ENCODE measurements at places on chromosomes 6 and 20. TPM values are rescaled to one million over a fixed set of nuclear protein-coding genes. Genes with fewer than 3 reads are reported as not detected.

GRCh38 chr6:166397849-166398248 lies 15.1 kb upstream of the MPC1 start:
- H3K27ac ChIP-seq = no peak overlapping the region
- H3K27me3 ChIP-seq = no peaks in the 10 kb centered on the region
- no peak for DNase-seq

- H3K4me1 ChIP-seq = no peaks in the 10 kb centered on the region
- no peaks in the 10 kb centered on the region for H3K27me3 ChIP-seq
- H3K36me3 ChIP-seq = no peaks in the 10 kb centered on the region
- DNase-seq = no peak
Observed at GRCh38 chr20:58584051-58584824, 66.8 kb upstream of the STX16 start.

GRCh38 chr6:40323881-40324634 lies 263.1 kb downstream of the LRFN2 start:
- H3K27ac ChIP-seq = no peak overlapping the region
- no peaks in the 10 kb centered on the region for H3K27me3 ChIP-seq
- H3K4me1 ChIP-seq = no peaks in the 10 kb centered on the region
- DNase-seq = no peak
- H3K4me3 ChIP-seq = no peak overlapping the region

GRCh38 chr20:32114305-32114960 lies 4.9 kb downstream of the TM9SF4 start:
- H3K4me1 ChIP-seq = no peaks in the 10 kb centered on the region
- H3K27ac ChIP-seq = no peak overlapping the region
- no peaks in the 10 kb centered on the region for H3K27me3 ChIP-seq
- DNase-seq = no peak

DNA sequence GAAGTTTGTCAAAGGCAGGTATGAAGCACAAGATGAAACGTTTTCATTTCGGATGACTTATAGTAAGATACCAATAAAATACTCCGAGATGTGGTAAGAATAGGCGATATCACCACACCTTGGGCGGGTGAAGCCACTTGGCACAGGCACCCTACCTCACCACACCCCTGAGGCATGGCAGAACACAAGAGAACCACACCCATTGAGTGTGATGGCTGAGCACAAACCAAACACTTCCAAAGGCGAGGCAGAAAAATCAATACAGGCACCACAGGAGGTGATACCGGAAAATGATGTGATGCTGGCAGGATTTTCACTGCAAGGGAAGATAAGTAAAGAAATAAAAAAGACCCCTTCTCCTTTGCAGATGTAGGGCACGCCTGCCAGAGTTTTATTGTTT lies 332.9 kb upstream of the PRDM1 start:
- H3K4me1 ChIP-seq = peaks cover 9% of the 10 kb centered on the region
- H3K36me3 ChIP-seq = no peaks in the 10 kb centered on the region
- H3K27ac ChIP-seq = peak overlapping the region; percentile 58

DNA sequence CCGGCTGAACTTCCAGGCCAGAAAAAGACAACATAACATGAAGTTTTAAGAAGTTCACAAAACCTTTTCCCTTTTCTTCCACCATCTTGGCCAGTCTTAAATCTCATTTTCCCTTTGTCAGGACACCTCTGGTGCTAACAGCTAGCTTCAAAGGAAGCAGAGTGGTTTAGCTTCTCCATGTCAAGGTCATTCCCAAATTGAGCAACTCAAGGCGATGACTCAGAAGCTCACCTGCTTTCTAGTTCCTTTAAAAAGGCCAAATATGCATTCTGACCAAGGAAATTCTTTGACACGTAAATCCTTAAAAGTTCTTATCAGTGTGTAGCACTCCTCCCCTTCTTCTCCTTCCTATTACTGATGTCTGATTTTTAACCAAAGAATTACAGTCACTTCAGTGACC lies 69.6 kb upstream of the VGLL2 start:
- H3K4me1 ChIP-seq = no peaks in the 10 kb centered on the region
- no peaks in the 10 kb centered on the region for H3K36me3 ChIP-seq
- no peak for DNase-seq
- H3K4me3 ChIP-seq = no peak overlapping the region
- H3K27me3 ChIP-seq = no peaks in the 10 kb centered on the region

DNA sequence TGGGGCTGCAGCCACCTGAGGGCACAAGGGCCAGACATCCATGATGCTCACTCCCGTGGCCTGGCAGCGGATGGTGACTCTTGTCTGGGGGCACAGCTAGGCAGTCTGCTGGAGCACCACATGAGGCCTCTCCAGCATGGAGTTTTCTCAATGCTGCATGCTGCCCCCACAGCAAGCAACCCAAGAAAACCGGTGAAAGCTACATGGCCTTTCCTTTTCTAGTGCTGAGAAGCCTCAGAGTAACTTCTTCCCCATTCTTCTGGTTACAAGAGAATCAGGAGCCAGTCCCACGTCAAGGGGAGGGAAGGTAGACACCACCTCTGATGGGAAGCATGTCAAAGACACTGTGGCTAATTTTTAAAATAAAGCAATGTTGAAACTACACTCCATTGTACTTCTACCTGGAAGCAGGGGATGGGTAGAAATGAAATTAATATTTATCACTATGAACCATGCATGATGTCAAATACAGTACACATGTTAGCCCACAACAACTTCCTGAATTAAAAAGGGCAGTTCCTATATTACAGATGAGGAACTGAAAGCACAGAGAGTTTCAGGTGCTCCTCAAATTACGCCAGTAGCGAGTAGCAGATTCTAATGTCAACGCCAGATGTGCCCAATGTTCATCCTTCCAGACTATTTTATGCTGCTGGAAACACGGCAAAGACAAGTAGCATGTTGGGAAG lies 101.5 kb downstream of the LAMP5 start:
- DNase-seq = no peak
- H3K27ac ChIP-seq = no peak overlapping the region
- no peaks in the 10 kb centered on the region for H3K27me3 ChIP-seq
- no peak overlapping the region for H3K4me3 ChIP-seq
- H3K36me3 ChIP-seq = no peaks in the 10 kb centered on the region
- no peaks in the 10 kb centered on the region for H3K4me1 ChIP-seq

GRCh38 chr6:53461696-53462095 lies 83.2 kb downstream of the GCLC start:
- peak; percentile 25 for DNase-seq
- H3K4me3 ChIP-seq = no peak overlapping the region
- H3K27ac ChIP-seq = no peak overlapping the region
- no peaks in the 10 kb centered on the region for H3K36me3 ChIP-seq
- no peaks in the 10 kb centered on the region for H3K27me3 ChIP-seq

GRCh38 chr20:63261795-63262528 lies 7.7 kb upstream of the NKAIN4 start:
- no peaks in the 10 kb centered on the region for H3K27me3 ChIP-seq
- H3K4me3 ChIP-seq = no peak overlapping the region
- DNase-seq = no peak
- no peaks in the 10 kb centered on the region for H3K36me3 ChIP-seq

DNA sequence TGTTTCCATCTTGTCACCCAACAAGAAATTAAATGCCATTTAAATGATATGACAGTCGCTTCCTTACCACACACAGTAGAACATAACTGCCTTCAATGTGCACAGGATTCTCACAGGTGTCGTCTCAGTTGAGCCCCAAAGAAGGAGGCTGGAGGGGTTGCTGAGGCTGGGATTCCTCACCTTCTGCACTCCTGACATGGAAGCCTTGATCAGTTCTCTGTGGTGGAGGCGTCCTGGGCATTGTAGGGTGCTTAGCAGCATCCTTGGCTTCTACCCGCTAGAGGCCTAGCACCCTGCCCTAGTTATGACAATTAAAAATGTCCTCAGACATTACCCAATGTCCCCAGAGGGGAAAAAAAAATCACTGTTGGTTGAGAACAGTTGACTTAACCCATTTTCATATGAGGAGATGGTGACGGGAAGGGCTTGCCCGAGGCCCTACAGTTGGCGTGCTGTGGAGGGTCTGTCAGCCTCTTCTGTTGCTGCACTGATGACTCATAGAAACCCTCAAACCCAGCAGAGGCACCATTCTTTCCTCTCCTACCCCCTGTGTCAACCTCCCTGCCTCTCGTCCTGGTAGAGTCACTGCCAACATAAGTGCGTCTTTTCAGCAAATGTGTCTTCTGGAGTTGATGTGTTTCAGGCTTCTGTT lies 19.3 kb upstream of the ZNF831 start:
- no peaks in the 10 kb centered on the region for H3K27me3 ChIP-seq
- H3K4me3 ChIP-seq = no peak overlapping the region
- H3K36me3 ChIP-seq = no peaks in the 10 kb centered on the region
- H3K4me1 ChIP-seq = no peaks in the 10 kb centered on the region
- no peak for DNase-seq

- no peaks in the 10 kb centered on the region for H3K27me3 ChIP-seq
- DNase-seq = no peak
- no peaks in the 10 kb centered on the region for H3K36me3 ChIP-seq
- H3K4me1 ChIP-seq = no peaks in the 10 kb centered on the region
- no peak overlapping the region for H3K27ac ChIP-seq
Observed at GRCh38 chr6:139549561-139550070, 175.2 kb upstream of the CITED2 start.

DNA sequence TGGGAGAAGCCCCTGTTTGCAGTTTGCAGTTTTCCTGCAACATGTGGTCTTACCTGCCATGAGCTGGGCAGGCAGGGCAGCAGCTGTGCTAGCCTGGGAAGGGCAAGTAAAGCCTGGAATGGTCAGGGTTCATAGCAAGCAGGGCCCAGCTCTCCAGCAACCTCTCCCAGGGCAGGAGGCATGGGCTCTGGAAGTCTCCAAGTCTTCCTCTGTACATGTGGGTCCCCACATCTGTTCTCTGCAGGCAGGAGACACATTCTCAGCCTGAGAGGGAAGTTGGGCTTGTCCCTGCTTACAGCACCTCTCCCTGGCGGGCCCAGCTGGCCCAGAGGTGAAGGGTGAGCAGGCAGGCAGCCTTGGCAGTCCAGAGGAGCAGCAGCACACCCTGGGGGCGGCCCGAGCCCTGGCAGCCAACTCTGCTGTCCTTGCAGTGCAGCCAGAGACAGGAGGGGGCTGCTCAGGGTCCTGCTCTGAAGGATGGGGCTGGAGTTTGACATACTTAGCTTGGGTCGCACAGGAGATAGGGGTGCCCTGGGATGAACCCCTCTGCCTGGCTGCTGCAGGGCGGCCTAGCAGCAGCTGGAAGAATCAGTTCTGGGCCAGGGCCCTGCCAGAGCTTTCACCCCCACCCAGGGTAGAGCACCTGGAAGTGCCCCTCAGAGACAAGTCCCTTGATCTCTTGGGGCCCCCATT lies 176.0 kb downstream of the MRPL14 start:
- no peaks in the 10 kb centered on the region for H3K36me3 ChIP-seq
- H3K27ac ChIP-seq = no peak overlapping the region
- no peak overlapping the region for H3K4me3 ChIP-seq
- no peaks in the 10 kb centered on the region for H3K27me3 ChIP-seq
- peak; percentile 75 for DNase-seq
- H3K4me1 ChIP-seq = no peaks in the 10 kb centered on the region

DNA sequence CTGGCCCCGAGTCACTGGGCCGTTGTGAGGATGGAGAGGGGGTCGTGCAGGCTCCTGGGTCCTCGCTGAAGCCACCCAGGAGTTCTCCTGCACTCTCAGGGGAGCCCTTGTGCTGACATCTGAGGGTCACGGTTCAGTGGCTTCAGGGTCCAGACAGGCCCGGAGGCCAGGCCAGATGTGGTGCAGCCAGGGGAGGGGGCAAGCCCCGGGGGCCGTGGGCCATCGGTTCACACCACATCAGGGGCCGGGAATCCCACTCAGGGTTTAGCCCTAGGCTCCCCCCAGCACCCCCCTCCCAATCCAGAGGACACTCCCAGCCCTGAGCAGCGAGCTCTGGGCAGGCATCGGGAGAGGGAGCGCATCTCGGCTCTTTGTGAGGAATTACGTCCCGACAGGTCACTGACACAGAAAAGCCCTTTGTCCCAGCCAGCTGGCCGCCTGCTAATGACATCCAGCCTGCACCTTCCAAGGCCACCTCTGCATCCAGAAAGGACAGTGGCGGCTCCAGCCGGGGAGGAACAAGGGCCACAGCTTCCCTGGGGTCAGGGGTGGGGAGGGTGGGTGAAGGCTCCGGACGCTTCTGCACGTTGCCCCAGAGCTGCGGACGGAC lies 6.4 kb upstream of the CHRNA4 start:
- no peak overlapping the region for H3K4me3 ChIP-seq
- no peaks in the 10 kb centered on the region for H3K27me3 ChIP-seq
- no peaks in the 10 kb centered on the region for H3K4me1 ChIP-seq

DNA sequence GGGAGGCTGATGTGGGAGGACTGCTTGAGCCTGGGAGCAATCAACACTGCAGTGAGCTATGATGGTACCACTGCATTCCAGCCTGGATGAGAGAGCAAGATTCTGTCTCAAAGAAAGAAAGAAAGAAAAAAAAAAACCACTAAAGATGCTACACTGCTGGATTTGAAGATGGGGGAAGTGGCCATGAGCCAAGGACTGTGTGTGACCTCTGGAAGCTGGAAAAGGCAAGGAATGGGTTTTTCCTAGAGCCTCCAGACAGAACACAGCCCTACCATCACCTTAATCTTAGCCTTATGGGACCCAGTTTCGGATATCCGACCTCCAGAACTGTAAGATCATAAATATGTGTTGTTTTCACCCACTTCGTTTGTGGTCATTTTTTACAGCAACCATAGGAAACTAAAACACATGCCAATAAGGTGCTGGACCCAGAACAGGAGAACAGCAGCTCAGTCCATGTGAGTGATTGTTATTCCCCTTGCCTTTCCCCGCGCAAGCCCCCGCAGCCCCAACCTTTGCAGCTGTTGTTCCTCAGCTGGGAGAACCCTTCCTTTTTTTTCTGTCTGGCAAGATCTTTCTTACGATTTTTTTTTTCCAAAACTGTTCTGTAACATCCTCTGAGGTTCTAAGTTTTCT lies 11.1 kb upstream of the VAPB start:
- H3K36me3 ChIP-seq = no peaks in the 10 kb centered on the region
- H3K4me3 ChIP-seq = no peak overlapping the region
- H3K27me3 ChIP-seq = no peaks in the 10 kb centered on the region
- no peak overlapping the region for H3K27ac ChIP-seq
- no peaks in the 10 kb centered on the region for H3K4me1 ChIP-seq
- no peak for DNase-seq

DNA sequence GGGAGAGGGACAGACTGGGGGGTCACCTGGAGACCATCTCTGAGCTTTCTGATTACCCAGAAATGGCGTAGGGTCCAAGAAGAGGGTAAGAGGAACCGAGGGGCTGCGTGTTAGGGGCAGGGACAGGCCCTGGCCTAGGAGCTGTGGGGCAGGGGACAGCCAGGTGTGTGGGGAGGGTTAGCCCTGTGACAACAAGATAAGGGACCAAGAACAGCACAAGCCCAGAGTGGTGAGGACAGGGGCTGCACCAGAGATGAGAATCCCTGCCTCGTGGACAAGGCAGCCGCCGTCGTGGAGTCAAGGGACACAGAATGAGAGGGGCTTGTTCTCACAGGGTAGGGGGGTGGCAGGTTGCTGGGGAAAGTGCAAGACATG lies 449 bp upstream of the AVP start:
- H3K36me3 ChIP-seq = no peaks in the 10 kb centered on the region
- no peaks in the 10 kb centered on the region for H3K4me1 ChIP-seq
- H3K4me3 ChIP-seq = no peak overlapping the region
- peaks cover 38% of the 10 kb centered on the region for H3K27me3 ChIP-seq
- DNase-seq = no peak
- H3K27ac ChIP-seq = no peak overlapping the region

The IMPG1 gene
- not detected for total RNA-seq

The DNAAF9 gene
- 4.0 TPM for total RNA-seq

The TRIM31 gene
- total RNA-seq = 44.4 TPM

The ARMH2 gene
- not detected for total RNA-seq

The BPIFA1 gene
- not detected for total RNA-seq

Measured in colonic mucosa (tissue), 4 donors.